ENCODE measurements at places on chromosomes 6 and 20.

DNA sequence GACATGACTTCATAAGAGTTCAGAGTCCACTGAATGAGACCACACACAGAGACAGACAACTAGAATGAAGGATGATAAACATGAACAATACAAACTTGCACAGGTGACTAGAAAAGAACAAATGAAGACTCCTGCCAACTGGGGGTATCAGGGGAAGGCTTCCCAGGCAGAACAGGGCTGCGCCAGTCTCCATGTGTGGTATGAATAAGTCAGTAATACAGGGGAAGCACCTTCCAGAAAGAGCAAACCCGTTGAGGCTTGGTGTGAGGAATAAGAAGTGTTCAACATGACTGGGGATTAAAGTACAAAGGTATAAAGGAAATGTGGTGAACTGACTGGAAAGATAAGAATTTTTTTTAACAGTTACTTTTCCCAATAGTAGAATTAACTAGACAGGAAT, 3.7 kb upstream of the SLC17A2 start:
- no peak for DNase-seq

DNA sequence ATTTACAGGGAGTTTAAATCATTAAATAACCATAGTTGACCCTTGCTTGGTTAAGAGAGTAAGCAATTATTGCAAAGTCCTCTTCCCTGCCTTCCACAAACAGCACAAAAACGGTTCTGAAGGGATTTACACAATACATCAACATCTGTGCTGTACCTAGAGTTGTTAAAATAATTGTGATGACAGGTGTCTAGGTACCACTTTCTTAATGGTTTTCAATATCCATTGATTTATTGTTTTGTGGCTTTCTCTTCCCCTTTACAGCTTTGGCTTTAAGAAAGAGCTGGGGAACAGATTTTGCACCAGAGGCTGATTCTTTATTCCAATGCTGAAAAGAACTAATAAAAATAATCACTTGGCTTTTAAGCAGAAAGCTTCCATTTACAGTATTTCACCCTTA, 598 bp upstream of the SOX4 start:
- peak; percentile 61 for DNase-seq

DNA sequence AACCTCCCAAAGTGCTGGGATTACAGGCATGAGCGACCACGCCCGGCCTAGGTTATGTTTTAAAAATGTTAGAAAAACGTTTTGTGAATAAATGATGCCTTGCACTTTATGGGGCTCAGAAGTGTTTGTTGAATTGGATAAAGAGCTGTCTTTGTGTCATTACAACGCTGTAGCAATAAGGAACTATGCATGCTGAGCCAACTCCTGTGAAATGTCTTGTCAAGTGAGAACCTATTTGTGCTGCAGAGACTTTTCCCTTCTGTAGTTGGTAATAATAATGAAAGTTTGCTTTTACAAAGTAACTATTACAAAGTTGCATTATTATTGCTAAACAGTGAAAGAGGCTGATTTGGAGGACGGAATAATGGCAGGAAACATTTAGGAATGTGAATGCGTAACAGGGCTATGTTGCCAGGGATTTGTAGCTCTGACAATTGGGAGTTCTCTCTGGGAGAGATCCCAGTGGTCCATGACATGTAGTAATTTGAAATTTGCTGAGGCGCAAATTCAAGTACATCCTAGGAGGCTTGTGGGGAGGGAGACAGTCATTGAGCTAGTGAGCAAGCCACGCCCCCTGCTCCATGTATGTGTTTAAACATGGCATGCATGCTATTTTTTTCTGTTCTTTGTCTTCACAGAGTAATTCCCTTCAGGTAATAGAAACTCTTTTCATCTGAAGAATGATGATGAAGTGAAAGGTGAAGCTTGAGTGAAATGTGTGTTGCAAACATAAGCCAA, 16.8 kb upstream of the BICRAL start:
- no peak for DNase-seq

DNA sequence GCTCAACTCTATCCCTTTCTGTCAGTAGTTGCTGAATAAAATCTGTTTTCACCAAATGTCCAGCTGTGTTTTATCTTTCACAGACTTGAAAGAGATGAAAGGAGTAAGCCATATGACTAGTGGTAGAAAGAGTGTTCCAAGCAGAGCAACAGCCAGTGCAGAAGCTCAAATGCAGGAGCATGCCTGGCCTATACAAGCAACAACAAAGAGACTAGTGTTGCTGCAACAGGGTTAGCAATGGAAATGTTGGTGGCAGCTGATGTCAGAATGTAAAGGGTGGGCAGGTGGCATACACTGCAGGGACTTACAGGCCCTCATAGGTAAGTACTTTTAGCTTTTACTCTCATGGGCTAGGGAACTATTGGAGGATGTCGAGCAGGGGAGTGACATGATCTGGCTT, 5.2 kb upstream of the HINT3 start:
- DNase-seq = no peak

DNA sequence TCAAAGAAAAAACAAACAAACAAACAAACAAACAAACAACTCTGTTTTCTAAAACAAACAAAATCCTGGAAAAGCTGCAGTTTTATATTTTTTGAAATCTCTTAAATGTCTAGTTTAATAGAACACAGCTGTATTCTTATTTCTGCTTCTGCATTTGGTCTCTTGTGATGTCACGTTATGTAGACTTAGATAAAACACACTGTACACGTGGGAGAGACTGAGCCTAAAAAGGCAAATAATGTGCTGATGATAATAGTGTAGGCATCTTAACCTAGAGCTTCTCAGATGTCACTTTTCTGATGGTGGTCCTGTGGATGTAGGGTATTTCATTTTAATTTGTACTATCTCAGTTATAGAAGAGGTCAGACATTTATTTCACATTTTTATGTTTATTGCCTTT, 261.7 kb downstream of the UTRN start:
- no peak for DNase-seq

DNA sequence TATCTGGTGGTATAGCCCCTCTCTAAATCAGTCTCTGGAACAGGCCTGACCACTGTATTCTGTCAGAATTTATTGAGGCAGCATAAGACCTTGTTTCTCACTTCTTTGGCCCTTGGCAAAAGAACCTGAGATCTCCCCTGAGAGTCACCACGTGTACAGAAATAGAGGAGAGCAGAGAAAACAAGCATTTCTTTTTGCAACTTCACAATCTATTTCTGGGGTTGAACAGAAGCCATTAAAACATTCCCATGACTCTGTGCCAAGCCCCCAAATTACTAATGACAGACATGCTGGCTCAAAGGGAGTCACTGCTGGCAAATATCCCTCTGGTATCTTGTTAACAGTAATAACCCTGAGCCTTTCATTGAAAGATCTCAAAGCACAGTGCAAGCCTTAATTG, 395.3 kb downstream of the MAFB start:
- no peak for DNase-seq

DNA sequence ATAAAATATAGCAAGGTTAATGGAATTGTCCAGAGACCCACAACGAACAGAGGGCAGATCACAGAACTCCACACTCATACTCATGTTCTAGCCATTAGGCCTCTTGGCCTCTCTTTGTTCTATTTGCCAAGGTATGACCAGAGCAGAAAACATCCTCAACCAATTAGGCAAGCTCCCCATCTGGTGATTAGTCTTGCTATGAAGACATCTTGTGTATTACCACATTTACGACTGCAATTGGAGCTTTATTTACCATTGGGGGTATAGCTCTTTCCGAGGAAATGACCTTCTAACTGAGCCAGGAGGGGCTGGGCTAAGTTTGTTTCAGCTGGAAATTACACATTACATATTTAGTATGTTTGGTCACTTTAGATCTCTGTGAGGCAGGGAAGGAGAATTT, 593.9 kb downstream of the CD109 start:
- no peak for DNase-seq

- DNase-seq = no peak
Observed at GRCh38 chr6:43200541-43200940, 18.5 kb downstream of the CUL9 start.

DNA sequence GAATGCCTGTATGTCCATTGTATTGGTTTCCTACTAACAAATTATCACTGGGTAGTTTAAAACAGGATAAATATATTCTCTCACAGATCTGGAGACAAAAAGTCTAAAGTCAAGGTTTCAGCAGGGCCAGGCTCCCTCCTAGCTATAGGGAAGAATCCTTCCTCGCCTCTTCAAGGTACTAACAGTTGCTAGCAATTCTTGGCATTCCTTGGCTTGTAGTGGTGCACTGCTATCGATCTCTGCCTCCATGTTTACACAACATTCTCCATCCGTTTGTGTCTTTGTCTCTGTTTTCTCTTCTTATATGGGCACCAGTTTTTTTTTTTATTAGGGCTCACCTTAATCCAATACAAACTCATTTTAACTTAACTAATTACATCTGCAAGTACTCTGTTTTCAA, 48.9 kb downstream of the OR2B6 start:
- DNase-seq = no peak

DNA sequence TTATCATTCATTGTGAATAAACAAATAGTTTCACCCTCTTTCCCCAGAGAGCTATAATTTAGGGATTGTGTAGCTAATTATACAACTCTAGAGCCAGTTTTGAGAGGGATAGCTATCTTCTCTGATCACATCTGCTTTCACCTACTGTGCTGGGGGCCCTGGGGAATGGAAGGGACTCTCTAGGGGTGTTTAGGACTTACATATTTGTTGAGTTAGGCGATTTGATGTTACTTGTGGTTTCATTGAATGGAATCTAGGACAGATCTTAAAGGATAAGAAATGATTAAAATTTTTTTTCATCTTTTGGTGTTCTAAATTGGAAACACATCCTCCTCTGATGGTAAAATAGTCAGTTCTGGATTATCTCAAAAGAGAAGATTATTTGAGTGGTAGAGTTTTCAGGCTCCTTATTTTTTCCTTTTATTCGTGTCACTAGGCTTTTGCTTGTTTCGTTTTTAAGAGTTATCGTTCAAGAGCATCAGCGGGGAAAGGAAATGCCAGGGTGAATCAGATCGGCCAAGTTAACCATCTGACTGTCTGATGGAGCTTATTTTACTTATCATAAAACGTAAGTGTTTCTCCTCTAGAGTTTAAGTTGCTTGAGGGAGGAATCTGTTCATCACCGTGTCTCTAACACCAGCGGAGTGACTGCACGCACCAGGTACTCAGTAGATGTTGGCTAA, 236.7 kb downstream of the FARS2 start:
- peak; percentile 71 for DNase-seq

GRCh38 chr20:7924692-7925091, 15.6 kb downstream of the HAO1 start:
- no peak for DNase-seq

- peak; percentile 23 for DNase-seq
Observed at GRCh38 chr6:107862383-107862782, 38.3 kb upstream of the SCML4 start.
